ENCODE measurements at places on chromosomes 3 and 15. TPM values are rescaled to one million over a fixed set of nuclear protein-coding genes. Genes with fewer than 3 reads are reported as not detected.

- DNase-seq = no peak
Measured at GRCh38 chr3:188407158-188407880, 253.4 kb downstream of the LPP start.

GPR62 gene
- 0.83 TPM for polyA plus RNA-seq

- DNase-seq = no peak
Measured at GRCh38 chr3:196075013-196075412, 6.9 kb downstream of the TFRC start.

NANOGP8 gene
- not detected for polyA plus RNA-seq

SEMA7A gene
- polyA plus RNA-seq = 4.7 TPM

- DNase-seq = no peak
Measured at GRCh38 chr15:100571592-100572167, 30.3 kb downstream of the LINS1 start.

EXD1 gene
- not detected for polyA plus RNA-seq

GRCh38 chr3:28316226-28316625, 32.3 kb upstream of the ZCWPW2 start:
- no peak for DNase-seq

GRCh38 chr3:113695431-113695785, 1.0 kb downstream of the USF3 start:
- peak; percentile 9 for DNase-seq
